ENCODE measurements at places on chromosomes 7 and 10.

DNA sequence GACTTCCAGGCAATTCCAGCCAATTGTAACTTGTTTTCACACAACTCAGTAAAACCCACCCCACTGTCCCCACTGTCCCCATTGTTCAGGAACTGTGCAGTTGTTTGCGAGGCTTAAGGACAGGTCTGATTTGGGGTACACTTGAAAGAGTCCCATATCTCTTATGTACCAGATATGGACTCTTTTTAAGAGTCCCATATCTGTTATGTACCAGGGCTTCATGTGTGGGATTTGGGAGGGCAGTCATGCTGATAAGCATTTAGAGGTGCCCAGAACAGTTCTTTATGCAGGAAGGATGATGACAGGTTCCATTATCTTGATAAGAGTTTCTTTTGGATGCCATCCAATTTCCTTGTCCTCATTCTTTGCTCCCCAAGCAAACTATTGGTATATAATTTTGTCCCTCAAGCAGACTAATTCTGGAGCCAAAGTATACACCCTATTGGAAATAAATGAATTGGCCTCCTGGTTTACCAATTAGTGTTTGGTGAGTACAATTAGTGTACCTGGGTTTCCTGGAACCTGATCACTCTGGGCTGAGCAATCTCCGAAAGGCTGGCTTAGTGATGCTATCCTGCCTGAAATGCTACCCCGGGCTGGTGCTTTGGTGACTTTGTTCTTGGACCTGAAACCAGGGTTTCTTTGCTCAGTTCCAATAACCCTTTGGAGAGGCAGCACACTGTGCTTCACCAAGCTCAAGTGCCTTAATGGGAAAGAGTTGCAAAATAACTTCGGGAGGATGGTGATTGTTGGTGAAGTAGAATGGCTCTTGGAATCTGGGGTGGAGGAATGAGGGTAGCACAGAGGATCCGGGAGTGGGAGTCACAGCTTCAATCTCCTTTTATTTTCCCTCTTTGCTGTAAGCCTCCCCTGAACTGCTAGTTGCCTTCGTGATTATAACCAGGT is 6.2 kb upstream of the DMBT1 start:
- no peak overlapping the region for H3K27ac ChIP-seq
- no peak for DNase-seq
- H3K4me3 ChIP-seq = no peak overlapping the region
- H3K27me3 ChIP-seq = peaks cover 16% of the 10 kb centered on the region
- H3K36me3 ChIP-seq = no peaks in the 10 kb centered on the region

DNA sequence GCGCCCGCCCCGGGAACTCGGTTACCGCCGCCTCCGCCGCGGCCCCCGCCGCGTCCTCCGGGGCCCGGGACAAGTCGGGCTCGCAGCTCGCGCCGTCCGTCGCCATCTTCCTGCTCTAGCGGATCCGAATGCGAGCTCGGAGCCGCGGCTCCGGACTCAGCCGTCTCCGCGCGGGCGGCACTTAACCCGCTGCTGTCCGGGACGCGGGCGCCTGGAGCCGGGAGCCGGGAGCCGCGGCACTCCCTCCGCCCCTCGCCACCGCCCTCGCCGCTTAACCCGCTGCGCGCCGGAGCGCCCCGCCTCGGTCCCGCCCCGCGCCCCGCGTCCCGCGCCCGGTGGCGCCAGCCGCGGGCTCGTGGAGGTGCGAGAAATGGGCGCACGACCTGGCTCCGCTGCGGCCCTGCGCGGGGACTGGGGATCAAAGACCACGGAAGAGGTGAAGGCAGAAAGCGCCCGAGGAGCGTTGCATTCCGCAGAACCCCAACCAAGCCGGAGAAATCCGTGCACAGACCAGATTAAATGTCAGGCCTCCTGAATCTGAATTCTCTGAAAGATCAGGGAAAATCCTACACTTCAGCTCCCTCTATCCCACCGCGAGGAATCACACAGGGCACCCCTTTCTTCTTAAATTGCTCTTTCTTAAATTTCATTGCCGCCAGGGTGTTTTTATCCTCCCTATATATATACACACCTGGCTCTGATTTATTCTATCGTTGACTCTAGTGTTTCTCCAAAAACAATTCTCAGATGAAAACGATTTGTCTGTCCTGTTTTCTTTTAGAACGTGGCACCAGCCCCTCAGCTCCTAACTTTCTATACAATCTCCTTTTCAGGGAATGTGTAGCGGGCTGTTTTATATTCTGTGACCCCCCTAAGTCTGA is at the start of gene CTTNBP2:
TSS of gene CTTNBP2 (minus strand) at position 132 of the 881 bp plus-strand sequence. CDS start at position 106, 26 bp downstream.
- no peaks in the 10 kb centered on the region for H3K36me3 ChIP-seq
- no peaks in the 10 kb centered on the region for H3K27me3 ChIP-seq
- DNase-seq = peak; percentile 60
- H3K4me3 ChIP-seq = peak within 1 kb of the TSS; percentile 78

DNA sequence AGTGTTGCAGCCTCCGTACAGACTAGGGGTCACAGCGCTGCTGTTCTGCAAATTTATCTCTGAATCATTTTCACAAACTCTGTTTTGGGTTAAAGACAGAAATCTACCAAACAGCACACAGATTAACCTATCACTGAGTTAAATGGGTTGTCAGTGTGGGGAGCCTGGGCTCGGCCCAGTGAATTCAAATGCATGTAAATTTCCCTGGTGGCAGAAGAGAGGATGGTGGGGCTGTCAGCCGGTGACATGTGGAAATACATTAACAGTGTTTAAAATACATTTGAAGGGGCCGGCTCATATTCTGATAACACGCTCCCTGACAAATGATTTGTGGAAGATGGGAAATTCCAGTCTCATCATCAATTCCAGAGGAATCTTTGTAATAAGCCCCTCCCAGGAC is 309.6 kb upstream of the MKI67 start:
- no peak for DNase-seq
- peaks cover 3% of the 10 kb centered on the region for H3K4me1 ChIP-seq
- H3K4me3 ChIP-seq = no peak overlapping the region

DNA sequence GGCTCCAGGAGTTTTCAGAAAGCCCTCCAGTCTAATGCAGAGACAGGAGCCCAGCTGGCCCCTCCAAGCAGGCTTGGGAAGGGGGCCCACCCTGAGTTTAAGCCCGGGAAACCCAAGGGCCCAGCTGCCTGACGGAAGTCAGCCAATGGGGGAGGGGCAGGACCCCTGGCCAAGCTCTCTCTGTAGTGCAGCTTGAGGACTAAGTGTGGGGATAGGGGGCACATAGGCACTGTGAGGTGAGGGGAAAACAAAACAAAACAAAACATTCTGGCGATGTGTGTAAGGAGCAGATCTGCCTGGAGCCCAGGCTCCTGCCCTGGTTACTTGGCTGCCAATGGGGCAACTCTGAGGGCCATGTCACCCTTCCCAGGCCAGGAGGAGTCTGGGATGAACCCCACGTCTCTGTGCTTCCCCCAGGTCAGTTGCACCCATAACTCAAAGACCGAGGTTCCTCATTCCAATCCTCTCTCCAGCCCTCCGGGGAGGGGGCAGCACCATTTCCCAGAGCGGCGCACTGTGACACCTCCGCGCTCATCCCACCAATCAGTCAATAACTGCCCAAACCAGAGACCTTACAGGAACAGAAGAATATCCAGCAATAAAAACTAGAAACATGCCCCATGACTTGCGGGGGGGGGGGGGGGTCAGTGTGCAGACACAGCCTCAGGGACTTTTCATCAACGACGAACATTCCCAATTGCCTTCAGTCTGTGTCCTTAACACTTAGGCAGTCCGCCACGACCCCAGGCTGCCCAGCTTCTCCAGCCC is 1.7 kb downstream of the CXCL12 start:
- peaks cover 3% of the 10 kb centered on the region for H3K27me3 ChIP-seq
- peak overlapping the region; percentile 89 for H3K4me3 ChIP-seq
- H3K4me1 ChIP-seq = peaks cover 36% of the 10 kb centered on the region
- no peak overlapping the region for H3K27ac ChIP-seq
- peaks cover 11% of the 10 kb centered on the region for H3K36me3 ChIP-seq

DNA sequence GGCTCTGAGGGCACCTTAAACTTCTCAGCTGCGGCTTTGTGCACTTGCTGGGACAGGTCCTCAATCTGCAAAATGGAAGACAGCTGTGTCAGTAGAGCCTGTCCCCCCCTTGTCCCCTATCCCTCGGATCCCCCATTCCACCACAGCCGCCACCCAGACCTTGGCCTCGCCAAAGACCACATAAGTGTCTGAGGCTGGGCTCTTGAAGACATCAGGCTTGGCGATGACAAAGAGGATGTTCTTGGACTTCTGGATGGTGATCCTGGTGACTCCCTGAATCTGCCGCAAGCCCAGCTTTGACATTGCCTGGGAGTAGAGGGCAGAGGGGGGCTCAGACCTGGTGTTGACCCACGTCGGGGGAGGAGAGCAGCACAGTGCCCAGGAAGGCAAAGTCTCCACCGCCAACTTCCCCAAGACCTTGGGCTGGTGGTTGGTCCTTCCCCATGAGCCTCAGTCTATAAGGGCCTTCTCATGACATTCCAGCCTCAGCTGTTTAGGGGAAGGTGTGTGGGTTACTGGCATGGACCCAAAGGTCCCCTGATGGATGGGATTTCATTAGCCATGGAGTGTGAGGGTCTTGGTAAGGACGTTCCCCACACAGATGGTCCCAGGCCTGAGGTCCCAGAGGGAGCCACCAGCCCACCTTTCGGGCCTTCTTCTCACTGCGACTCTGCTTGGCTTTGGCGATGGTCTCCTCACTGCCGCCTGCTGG is 7.7 kb downstream of the NACAD start:
- no peak overlapping the region for H3K4me3 ChIP-seq
- no peaks in the 10 kb centered on the region for H3K27me3 ChIP-seq
- H3K36me3 ChIP-seq = peaks cover 21% of the 10 kb centered on the region
